ENCODE measurements at places on chromosomes 1 and 21.

DNA sequence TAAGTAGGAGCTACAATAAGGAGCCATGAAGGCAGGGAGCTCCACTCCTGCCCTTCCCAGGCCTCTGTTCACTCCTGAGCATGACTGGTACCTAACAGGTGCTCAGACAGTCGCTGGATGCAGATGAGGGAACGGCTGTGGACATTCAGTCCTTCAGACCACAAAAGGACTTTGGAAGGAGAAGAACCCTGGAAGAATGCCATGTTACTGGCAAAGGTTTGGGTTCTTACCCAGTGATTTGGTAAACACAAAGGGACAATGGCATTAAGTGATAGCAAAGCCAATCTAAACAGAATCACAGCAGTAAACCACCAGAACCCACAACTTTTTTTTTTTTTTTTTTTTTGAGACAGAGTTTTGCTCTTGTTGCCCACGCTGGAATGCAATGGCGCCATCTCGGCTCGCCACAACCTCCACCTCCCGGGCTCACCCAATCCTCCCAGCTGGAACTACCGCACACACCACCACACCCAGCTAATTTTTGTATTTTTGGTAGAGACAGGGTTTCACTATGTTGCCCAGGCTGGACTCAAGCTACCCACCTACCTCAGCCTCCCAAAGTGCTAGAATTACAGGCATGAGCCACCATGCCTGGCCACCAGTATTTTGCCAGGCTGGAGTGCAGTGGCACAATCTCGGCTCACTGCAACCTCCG lies 7.5 kb upstream of the CBR3 start:
- no peak for DNase-seq

- DNase-seq = no peak
Measured at GRCh38 chr1:165381745-165382505, 25.4 kb upstream of the LMX1A start.

DNA sequence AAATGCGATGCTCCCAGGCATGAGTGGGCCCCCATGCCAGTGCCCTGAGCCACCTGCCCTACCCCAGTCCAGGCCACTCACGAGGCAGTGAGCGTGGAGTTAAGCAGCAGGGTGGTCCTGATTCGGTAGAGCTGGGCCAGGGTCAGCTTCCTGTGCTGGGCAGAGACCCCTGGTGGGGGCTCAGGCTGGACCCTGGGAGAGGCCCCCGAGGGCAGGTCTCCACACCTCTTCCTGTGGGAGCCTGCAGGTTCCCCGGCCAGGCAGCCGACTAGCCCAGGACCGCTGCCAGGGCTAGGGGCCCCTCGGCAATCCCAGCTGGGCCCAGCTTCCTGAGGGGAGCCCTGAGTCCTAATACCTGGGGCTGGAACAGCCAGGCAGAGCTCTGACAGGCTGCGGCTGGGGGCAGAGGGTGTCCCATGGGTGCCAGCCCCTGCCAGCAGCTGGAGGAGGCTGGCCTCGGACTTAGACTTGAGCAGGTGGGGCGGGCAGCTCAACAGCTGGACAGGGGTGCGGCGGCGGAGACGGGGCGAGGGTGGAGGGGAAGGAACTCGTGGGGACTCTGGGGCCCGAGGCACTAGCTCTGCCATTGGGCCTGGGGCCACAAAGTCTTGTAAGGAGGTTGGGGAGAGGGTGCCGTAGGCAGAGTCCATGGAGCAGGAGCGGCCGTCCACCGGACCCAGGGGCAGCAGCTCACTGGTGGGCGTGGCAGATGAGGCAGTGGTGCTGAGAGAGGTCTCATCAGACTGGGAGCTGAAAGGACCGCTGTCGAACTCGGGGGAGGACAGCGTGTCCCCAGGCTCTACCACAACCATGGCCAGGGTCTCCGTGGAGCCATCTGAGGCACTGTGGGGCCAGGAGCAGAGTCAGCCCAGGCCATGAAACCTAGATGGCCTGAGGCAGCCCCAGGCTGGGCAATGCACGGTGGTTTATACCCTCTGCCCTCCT lies 2.0 kb upstream of the TNFRSF25 start:
- DNase-seq = no peak

GRCh38 chr1:57826535-57826934 lies 402.7 kb upstream of the DAB1 start:
- no peak for DNase-seq

DNA sequence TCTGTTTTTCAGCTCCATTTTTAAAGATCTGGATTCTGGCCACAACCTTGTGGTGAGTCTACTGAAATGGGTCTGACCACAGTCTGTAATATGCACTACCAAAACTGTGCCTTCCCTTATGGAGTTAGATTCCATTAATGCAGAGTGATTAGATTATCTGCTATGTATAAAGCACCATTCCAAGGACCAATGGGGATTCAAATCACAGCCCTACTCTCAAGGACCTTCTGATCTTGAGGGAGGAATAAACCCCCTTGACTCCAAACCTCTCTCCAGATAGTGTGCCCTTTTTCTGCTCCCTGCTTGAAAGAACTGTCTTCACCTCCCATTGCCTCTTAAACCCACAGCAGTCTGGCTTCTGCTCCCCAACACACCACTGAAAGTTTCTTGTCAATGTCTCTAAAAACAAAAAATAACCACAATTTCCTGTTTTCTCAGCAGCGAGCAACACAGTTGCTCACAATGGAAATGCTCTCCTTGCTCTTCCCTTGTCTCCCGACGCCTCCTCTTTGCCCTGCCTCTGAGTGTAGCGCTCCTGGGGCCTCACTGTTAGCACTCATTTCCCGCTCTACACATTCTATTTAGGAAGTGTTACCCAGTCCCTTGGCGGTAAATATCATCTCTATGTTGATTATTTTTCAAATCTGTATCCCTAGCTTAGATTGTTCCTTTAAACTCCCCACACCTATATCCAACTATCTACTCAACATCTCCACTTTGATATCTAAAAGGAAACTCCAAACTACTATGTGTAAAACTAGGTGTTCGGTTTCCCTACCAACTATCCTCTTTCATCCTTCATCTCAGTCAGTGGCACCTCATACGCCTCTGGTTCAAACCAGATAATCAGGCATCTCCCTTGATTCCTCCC lies 13.6 kb downstream of the PCNX2 start:
- DNase-seq = no peak

- DNase-seq = no peak
Measured at GRCh38 chr1:9892563-9893528, 17.2 kb downstream of the CTNNBIP1 start.

- DNase-seq = no peak
Measured at GRCh38 chr1:87957331-87957730, 628.7 kb downstream of the LMO4 start.

DNA sequence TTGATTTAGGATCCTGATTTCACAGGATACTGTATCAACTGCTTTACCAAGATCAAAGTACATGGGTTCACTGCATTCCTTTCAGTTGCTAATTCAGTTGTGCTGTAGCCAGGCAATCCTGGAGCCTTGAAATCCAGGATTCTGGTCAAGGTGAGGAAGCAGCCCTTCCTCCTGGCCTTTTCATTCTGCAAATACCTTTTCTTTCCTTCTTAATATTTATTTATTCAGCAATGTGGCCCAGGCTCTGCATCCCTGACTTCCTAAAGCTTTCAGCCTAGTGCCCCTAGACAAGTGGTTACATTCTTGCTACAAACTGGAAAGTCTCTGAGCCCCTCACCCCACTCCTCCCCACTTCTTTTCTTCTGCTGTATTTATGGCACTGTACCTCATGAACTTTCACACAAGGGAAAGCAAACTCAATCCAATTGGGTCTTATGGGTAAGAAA lies 16.2 kb downstream of the LRRC8D start:
- no peak for DNase-seq

DNA sequence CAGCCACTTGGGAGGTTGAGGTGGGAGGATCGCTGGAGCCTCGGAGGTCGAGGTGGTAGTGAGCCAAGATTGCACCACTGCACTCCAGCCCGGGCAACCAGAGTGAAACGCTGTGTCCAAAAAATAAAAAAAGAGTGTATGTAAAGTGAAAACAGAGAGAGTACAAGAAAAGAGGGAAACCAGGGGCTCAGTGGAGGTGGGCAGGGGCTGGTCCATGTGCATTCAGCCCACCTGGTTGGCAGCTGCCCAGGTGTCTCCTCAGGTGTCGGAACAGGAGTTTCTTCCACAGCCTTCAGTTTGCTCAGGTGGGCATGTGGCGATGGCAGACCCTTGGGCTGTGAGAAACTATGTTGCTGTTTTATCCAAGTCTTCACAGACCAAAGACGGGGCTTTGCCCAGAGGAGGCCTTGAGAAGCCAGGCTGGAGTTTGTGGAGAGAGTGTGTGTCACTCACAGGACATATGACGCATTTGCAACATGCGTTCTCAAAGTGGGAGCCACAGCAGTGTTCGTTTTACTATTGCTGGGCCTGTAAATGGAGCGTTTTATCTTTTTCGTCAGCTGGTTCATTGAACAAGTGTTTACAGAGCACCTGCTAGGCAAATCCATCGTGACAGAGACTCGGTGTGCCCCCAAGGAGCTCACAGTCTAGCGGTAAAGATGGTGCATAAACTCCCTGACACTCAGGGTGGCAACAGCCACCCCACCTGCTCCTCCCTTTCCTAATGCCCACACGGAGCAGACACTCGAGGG lies 22.4 kb upstream of the SAMD11 start:
- DNase-seq = no peak

- no peak for DNase-seq
Measured at GRCh38 chr1:53334781-53335180, 6.9 kb upstream of the LRP8 start.

DNA sequence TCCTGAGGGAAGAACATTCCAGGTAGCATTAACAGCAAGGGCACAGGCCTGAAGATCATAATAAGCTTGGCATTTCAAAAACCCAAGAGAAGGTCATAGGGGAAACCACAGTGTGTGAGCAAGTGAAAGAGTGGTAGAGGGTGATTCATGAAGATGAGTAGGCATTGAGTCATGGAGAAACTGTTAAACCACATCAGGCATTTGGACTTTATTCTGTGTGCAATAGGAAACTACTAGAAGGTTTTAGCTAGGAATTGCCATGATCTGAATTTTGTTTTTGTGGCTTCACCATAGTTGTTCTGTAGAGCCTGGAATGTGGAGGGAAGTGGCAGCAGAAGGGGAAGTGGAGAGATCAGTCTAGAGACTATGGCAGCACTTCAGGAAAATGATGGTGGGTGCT lies 359.0 kb upstream of the PTBP2 start:
- DNase-seq = no peak

DNA sequence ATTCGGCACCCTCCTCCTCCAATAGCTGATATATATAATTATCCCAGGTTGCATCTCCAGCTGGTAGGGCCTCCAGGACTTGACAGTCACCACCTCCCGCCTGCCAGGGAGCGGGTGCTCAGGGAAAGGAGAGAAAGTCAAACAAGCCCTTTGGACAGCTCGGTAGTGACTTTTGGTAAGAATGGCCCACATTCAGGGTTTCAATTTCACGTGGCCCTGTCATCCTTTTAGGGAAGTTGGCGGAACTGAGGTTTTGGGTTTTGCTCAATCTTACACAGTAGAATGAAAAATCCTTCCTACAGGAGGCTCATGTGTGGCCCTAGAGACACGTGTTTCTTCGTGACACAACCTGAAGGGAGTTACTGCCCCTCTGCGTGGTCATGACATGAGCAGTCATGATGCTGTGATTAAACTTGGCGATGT lies 44.2 kb downstream of the CAPN8 start:
- no peak for DNase-seq

DNA sequence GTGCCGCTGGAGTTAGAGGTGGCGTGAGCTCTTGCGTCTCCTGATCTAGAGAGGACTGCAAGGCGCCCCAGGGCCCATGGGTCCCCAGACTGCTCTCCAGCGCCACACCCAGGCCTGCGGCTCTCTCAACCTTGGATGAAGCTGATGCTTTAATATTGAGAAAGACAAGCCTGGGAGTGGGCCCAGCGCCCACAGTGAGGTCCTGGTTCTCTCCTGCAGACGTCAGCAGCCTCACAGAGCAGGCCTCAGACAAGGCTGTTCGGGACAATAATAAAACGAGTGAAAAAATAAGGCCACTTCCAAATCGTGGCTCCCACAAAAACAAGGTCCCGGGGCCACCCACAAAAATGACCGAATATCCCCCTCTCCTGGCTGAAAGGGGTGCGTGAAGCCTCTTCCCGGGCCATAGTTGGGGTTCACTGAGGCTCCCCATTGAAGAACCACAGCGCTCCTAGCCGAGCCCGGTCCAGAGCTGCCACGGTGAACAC lies 6.0 kb upstream of the DNMT3L start:
- DNase-seq = peak; percentile 32

- DNase-seq = peak; percentile 58
Measured at GRCh38 chr1:74733604-74734484, 892 bp downstream of the TYW3 start.

- no peak for DNase-seq
Measured at GRCh38 chr1:32339363-32339978, 3.4 kb upstream of the MARCKSL1 start.

DNA sequence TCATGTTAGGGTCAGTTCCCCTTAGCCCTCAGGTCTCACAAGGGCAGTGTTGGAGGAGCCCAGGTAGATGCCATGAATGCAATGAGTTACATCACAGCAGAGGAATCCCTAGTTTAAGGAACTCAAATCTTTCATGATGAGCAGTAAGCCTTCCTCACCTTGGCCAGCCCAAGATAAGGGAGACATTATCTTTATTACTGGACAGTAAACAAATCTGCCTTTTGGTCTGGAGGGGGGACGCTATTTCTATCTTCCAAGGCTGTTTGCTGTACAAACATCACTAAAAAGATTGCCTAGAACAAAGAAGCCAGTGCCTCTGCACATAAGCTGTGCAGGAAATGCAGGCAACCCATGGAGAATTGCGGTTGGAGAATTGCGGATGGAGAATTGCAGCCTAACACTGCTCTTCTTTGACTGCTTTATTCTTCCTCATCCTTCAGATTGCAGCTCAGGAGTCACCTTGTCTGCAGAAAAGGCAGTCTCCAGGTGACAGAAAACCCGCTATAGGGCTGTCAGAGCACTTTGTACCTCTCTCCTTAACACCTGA lies 2.3 kb upstream of the CHI3L1 start:
- peak; percentile 24 for DNase-seq

DNA sequence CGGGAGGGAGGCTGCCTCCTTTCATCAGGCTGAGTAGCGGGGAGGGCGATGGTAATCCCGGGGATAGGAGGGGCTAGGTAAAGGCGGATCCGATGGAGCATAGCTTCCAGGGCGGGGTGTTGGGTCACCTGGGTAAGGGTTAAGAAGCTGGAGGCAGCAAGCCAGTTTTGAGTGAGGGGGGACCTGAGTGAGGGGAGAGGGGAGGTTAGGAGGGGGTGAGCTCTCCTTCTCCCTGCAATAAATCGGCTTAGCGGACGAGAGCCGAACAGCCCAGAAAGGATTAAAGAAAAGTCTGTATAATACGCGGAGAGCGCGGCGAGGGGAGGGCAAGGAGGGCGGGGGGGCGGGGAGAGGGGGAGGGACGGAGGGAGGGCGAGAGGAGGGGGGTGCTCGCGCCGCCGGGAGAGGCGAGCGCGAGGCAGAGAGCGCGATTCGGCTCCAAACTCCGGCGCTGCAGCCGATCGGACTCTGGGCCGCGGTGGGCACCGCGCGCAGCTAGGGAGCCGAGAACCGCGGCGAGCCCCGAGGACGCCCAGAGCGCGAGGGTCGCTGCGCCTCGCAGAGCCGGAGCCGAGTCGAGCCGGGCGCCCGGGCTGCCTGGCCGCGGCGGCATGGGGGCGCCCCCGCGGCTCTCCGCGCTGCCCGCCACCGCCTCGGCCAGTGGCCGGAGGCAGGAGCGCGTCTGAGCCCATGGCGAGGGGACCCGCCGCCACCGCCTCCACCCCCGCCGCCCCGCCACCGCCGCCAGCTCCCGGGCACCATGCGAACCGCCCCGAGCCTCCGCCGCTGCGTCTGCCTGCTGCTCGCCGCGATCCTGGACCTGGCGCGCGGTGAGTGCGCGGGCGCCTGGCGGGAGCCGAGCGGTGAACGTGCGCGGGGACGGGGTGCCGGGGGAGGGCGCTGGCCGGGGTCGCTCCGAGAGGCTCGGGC lies at the start of gene IGSF21:
IGSF21 (plus strand) TSS at position 430 of the 930 bp plus-strand sequence; CDS start at position 761, 331 bp downstream.
- DNase-seq = no peak

Data from right forelimb (tissue), 1 donor.